Activated CD8-positive, alpha-beta memory T cell treated with anti-CD3 and anti-CD28 coated beads, Interleukin-2, amount 10 ng/mL, durations not matched to agents 7 days and 5 days (primary cell): ENCODE measurements at places on chromosomes 1 and 21. TPM values are rescaled to one million over a fixed set of nuclear protein-coding genes. Genes with fewer than 3 reads are reported as not detected.

DNA sequence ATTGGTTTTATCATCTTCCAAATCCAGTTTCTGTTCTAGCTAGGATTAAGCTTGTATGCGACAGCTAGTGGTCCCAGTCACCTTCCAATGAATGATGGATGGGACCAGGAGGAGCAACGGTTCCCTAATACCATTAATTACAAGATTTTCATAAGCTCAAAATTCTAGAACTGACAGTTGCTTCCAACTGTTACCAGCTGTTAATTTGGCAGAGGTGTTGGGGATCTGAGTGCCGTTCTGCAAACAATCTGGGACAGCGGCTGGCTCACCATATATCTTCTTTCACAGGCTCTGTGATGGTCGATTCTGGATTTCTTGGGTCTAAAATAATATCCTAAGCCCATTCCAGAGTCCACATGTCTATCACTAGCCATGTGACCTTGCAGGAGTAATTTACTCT lies 34.5 kb upstream of the RALGPS2 start:
- no peaks in the 10 kb centered on the region for H3K4me1 ChIP-seq
- H3K36me3 ChIP-seq = no peaks in the 10 kb centered on the region
- H3K27me3 ChIP-seq = peaks cover 3% of the 10 kb centered on the region
- DNase-seq = no peak
- no peak overlapping the region for H3K4me3 ChIP-seq

DNA sequence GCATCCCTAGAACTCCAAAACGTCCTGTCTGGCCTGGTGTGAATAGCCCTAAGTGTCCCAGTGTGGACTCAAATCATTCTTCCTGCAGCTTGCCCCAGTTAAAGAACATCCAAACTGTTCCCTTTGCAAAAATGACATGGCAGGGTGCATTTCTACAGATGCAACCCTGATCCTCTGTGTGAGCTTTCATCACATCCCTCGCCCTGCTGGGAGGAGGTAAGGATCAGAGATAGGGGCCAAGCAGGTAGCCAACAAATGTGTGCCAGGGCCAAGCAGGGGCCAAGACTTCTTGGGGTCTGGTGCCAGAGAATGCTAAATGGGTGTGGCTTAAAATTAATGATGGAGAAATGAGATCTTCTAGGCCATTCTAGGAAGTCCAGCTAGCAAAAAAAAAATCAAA lies 27.1 kb upstream of the MPZL1 start:
- no peak overlapping the region for H3K4me3 ChIP-seq
- H3K27me3 ChIP-seq = no peaks in the 10 kb centered on the region
- peaks cover 70% of the 10 kb centered on the region for H3K36me3 ChIP-seq
- peak overlapping the region; percentile 3 for H3K27ac ChIP-seq

TMEM82 gene
- not detected for total RNA-seq

SUMO3 gene
- total RNA-seq = 93.7 TPM

- no peak for DNase-seq
- H3K4me1 ChIP-seq = no peaks in the 10 kb centered on the region
- H3K36me3 ChIP-seq = peaks cover 4% of the 10 kb centered on the region
- no peak overlapping the region for H3K4me3 ChIP-seq
Observed at GRCh38 chr1:184479435-184480167, 92.8 kb downstream of the C1orf21 start.

DNA sequence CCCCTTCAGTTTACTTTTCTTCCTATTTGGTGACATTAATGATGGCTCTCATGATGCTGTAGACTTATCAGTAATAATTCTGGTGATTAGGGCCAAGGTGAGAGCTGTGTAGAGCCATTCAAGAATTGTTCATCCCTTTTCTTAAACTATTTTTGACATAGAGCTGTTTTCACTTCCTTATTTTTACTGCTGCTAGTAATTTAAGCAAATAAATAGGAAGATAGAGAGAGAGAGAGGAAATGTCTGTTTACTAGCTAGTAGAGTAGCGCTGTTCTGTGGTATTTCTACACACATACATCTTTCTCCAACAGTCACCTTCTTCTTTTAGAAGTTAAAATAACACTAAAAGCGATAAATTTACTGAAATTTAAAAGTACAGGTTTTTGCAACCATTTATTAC lies 678.0 kb upstream of the ZP4 start:
- H3K4me3 ChIP-seq = no peak overlapping the region
- no peaks in the 10 kb centered on the region for H3K4me1 ChIP-seq
- H3K27me3 ChIP-seq = no peaks in the 10 kb centered on the region
- no peaks in the 10 kb centered on the region for H3K36me3 ChIP-seq

GRCh38 chr21:41359286-41359685 lies 2.5 kb upstream of the MX2 start:
- H3K4me1 ChIP-seq = peaks cover 33% of the 10 kb centered on the region
- H3K36me3 ChIP-seq = peaks cover 23% of the 10 kb centered on the region
- H3K4me3 ChIP-seq = no peak overlapping the region
- H3K27me3 ChIP-seq = peaks cover 16% of the 10 kb centered on the region
- peak; percentile 39 for DNase-seq

DNA sequence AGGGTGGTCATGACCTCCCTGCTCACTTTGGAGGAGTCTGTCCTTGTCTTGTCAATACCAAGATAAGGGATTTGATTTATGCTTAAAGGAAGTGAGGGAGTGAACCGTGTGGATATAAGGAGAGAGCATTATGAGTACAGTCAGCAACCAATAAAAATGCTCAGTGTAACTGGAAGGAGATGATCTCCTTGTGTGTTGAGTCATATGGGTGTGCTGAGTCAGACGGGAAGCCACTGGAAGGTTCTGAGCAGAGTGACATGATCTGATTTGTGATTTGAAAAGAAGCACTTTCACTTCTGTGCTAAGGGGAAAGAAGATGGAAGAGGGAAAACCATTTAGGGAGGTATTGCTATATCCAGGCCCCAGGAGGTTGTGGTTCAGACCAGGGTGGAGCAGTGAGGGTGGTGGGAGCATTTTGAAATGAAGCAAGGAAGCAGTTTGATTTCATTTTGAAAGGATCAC lies 2.5 kb upstream of the BCL10 start:
- peak; percentile 70 for DNase-seq
- H3K27me3 ChIP-seq = peaks cover 45% of the 10 kb centered on the region
- peaks cover 7% of the 10 kb centered on the region for H3K36me3 ChIP-seq
- H3K4me1 ChIP-seq = peaks cover 37% of the 10 kb centered on the region
- H3K4me3 ChIP-seq = no peak overlapping the region

UTS2 gene
- total RNA-seq = 0.73 TPM

DNA sequence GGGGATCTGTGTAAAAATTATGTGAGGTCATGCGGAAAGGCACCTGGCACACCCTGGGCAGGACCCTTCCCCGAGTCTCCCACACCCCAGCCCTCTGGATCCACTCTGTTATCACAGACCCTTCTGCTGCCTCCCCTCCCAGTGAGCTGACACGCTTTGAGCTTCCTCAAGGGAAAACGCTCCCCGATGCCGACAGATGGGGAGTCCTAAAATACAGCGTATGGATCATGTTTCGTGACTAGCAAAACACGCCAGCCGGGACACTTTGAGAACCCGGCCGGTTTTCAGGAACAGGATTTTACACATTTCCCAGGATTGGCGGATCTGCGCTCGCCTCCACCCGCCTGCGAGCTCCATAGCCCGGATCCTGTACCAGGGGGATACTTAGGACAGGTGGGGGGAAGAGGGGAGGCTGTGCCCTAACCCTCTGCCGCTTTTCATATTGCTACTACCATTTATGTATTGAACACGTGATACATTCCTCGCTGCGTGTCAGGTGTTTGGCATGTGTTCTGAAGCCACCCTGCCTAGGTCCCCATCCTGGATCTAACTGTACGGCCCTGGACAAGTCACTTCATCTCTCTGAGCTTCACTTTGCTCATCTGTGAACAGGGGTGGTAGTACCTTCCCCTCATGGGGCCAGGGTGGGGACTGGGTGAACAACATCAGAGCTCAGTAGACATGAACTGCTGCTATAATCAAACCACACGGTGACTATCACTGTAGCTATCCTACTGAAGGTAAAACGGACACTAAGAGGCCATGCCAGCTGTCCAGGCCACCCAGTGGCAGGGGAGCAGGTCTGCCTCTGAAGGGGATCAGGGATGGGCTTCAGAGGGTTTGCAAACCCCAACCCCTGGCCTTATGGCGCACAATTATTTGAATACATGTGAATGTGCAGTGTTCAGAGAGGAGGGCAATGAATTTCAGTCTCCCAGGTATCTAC lies 63.2 kb downstream of the SSBP3 start:
- H3K36me3 ChIP-seq = no peaks in the 10 kb centered on the region
- H3K4me3 ChIP-seq = no peak overlapping the region
- no peak for DNase-seq
- H3K27me3 ChIP-seq = no peaks in the 10 kb centered on the region

GRCh38 chr1:103156966-103157365 lies 48.6 kb upstream of the COL11A1 start:
- no peaks in the 10 kb centered on the region for H3K4me1 ChIP-seq
- H3K27me3 ChIP-seq = no peaks in the 10 kb centered on the region
- no peak overlapping the region for H3K27ac ChIP-seq

DNA sequence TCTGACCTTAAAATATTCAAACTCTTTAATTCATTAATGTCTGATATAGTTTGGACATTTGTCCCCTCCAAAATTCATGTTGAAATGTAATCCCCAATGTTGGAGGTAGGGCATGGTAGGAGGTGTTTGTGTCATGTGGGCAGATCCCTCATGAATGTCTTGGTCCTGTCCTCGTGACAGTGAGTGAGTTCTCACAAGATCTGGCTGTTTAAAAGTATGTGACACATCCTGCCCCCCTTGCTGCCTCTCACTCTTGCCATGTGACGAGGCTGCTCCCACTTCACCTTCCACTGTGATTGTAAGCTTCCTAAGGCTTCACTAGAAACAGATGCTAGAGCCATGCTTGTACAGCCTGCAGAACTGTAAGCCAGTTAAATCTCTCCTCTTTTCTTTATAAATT lies 21.3 kb upstream of the FBXO28 start:
- no peak for DNase-seq
- no peak overlapping the region for H3K27ac ChIP-seq
- no peaks in the 10 kb centered on the region for H3K4me1 ChIP-seq
- H3K36me3 ChIP-seq = no peaks in the 10 kb centered on the region
- H3K4me3 ChIP-seq = no peak overlapping the region

GRCh38 chr1:205680073-205680851 lies at the start of gene SLC45A3:
TSS of gene SLC45A3 (minus strand) at chr1:205680509. CDS start at chr1:205664656, 15,853 bp downstream.
- H3K27ac ChIP-seq = no peak within 1 kb of the TSS
- H3K27me3 ChIP-seq = peaks cover 24% of the 10 kb centered on the region
- no peak for DNase-seq
- H3K4me1 ChIP-seq = peaks cover 12% of the 10 kb centered on the region
- no peaks in the 10 kb centered on the region for H3K36me3 ChIP-seq
- H3K4me3 ChIP-seq = peak within 1 kb of the TSS; percentile 66

PIK3R3 gene
- total RNA-seq = 6.7 TPM

GRCh38 chr1:203523667-203524066 lies 29.7 kb downstream of the OPTC start:
- no peaks in the 10 kb centered on the region for H3K36me3 ChIP-seq
- no peak for DNase-seq
- no peaks in the 10 kb centered on the region for H3K27me3 ChIP-seq

DNA sequence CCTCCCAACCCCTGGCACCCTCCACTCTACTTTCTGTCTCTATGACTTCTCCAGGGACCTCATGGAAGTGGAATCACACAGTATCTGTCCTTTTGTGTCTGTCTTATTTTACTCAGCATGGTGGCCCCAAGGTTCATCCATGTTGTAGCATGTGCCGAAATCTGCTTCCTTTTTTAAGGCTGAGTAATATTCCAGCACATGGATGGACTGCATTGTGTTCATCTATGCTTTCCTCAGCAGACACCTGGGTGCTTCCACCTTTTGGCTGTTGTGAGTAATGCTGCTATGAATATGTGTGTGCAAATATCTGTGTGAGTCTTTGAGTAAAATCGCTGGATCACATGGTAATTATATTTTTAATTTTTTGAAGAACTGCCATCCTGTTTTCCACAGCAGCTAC lies 1.6 kb upstream of the PFKL start:
- H3K4me3 ChIP-seq = peak overlapping the region; percentile 18
- H3K27me3 ChIP-seq = no peaks in the 10 kb centered on the region
- no peaks in the 10 kb centered on the region for H3K36me3 ChIP-seq
- no peak for DNase-seq
- H3K27ac ChIP-seq = peak overlapping the region; percentile 63

DNA sequence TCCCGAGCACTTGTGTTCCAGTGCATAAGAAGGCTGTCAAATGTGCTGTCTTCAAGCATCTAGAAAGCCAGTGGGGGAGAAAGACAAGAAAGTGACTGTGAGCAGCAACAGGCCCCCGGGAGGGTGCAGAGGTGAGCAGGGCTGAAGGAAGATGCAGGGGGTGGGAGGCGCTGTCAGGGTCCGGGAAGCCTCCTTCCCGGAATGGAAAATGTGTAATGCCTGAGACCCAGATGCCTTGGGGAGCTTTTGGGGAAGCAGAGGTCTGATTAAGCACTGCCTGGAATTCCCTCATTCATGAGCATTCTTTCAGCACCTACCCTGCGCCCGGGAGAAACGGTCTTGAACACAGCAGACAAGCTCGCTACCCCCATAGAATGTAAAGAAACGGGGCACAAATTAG lies 1.3 kb downstream of the NPHP4 start:
- DNase-seq = no peak
- H3K4me3 ChIP-seq = peak overlapping the region; percentile 82
- no peaks in the 10 kb centered on the region for H3K27me3 ChIP-seq
- peak overlapping the region; percentile 79 for H3K27ac ChIP-seq

DNA sequence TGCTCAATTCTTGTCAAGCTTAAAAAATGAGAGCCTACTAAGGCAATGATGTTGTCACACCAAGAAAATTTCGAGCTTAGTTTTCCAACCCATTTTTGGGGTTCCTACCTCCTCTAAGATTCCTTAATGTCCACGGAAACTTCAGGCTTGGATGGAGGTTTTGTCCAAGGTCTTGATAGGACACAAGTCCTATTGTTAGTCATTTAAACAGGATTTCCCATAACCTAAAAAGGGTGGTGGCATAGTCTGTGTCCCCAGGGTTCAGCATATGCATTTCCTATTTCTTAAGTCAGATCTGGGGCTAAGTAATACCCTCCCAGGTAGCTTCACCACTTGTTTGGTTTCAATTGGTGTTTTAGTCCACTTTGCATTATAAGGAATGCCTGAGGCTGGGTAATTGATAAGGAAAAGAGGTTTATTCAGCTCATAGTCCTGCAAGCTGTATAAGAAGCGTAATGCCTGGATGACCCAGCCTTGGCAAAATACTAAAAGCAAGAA lies 10.9 kb upstream of the PADI2 start:
- no peaks in the 10 kb centered on the region for H3K4me1 ChIP-seq
- DNase-seq = no peak
- peaks cover 17% of the 10 kb centered on the region for H3K27me3 ChIP-seq
- no peaks in the 10 kb centered on the region for H3K36me3 ChIP-seq

- no peaks in the 10 kb centered on the region for H3K36me3 ChIP-seq
- no peak overlapping the region for H3K27ac ChIP-seq
- H3K4me3 ChIP-seq = no peak overlapping the region
- no peaks in the 10 kb centered on the region for H3K4me1 ChIP-seq
Observed at GRCh38 chr1:166064951-166065350, 101.8 kb downstream of the FAM78B start.

REN gene
- not detected for total RNA-seq

- H3K4me3 ChIP-seq = no peak overlapping the region
- H3K36me3 ChIP-seq = no peaks in the 10 kb centered on the region
- DNase-seq = no peak
- no peak overlapping the region for H3K27ac ChIP-seq
- H3K27me3 ChIP-seq = peaks cover 8% of the 10 kb centered on the region
Observed at GRCh38 chr1:1895456-1896336, 4.8 kb upstream of the GNB1 start.
